Right ventricle myocardium inferior (tissue), 1 donor: ENCODE measurements at places on chromosomes 1 and 21. TPM values are rescaled to one million over a fixed set of nuclear protein-coding genes. Genes with fewer than 3 reads are reported as not detected.
A peak's percentile ranks its signal among the peaks of the same experiment; 100 is the strongest.

Gene RHOU
- total RNA-seq = 5.4 TPM

Gene CYP4A11
- not detected for total RNA-seq

Gene BARHL2
- total RNA-seq = not detected

Gene RHBDL2
- total RNA-seq = 0.14 TPM

Gene FCRL2
- not detected for total RNA-seq

Gene GOLT1A
- total RNA-seq = not detected

DNA sequence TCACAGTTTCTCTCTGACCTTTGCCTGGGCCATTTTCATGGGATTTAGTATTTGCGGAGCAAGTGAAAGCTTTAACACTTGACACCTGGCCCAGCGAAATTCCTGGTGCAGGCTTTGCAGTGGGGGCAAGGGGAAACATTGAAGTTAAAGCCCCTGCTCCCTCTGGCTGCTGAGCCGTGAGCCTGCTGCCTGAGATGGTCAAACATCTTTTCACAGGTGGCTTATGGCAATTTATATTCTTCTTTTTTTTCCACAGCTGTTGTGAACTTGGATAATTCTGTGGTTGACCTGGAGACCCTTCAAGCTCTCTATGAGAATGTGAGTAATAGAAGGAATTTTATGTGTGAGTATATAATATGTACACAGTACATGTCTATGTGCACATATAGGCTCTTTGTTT lies 202.9 kb downstream of the FMN2 start:
- no peak for DNase-seq

DNA sequence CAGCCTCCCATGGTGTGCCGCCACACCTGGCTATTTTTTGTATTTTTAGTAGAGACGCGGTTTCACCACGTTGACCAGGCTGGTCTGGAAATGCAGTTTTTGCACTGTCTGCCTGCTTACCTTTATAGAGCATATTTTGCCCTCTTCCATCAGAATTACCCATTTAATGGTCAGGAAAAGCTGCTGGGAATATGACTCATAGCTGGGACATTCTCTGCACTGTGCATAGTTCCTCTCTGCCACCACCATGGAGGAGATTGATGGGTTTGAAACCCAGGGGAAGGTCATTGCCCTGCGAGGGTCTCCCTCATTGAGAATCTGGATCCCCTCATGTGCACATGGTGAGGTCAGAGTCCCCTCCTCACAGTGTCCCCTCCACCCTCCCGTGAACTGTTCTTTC lies 32.1 kb downstream of the MX1 start:
- DNase-seq = no peak

DNA sequence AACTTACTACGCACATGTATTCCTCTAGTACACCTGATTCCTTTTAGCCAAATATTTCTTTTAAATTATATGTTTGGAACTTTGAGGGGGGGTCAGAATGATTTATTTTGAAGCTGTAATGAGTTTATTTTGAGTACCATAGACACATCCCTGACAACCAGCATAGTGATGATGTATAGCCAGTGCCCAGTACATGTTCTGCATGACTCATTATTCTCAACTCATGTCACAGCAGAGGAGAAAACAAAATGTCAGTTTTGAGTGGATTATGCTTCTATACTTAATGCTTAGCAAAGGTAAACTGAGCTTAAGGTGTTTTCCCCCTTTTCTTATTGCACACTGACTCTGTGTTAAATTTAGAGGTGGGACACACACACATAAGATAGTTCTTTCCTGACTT lies 22.4 kb upstream of the LEPR start:
- no peak for DNase-seq

DNA sequence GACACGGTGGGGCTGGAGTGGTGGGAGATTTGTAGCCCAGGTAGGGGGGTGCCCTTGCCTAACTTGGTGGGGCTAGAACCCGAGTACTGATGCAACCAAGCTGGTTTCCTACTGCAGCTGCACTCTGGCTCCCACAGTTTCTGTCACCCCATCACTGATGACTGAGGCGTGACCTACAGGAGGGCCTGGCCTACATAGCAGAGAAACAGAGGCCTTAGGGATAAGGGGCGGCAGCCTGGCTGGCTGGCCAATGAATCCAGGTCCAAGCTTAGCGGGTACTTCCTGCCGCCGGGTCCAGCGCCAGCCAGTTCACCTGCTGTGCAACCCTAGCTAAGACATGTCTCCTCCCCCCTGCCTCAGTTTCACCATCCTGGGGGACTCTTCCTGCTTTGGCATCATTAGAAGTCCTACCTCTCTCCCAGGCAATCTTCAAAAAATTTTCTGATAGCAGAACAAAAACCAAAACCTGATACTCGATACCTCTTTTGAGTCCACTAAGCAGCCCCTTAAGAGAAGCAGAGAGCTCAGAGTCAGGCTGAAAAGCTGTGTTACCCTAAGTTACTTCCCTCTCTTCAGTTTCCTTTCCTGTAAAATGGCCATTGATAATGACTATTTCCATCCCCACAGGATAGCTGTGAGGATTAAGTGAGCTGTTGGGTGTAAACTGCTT lies 27.3 kb upstream of the RNF19B start:
- no peak for DNase-seq

GRCh38 chr1:159184201-159184600 lies 12.8 kb downstream of the CADM3 start:
- no peak for DNase-seq

- no peak for DNase-seq
Measured at GRCh38 chr21:30718239-30718909, at the start of gene KRTAP21-3. KRTAP21-3 (minus strand) TSS chr21:30718777; CDS start chr21:30718759, 18 bp downstream.

- DNase-seq = no peak
Measured at GRCh38 chr1:10759413-10760200, 36.8 kb downstream of the CASZ1 start.

- no peak for DNase-seq
Measured at GRCh38 chr1:38037221-38037939, 9.2 kb downstream of the POU3F1 start.

DNA sequence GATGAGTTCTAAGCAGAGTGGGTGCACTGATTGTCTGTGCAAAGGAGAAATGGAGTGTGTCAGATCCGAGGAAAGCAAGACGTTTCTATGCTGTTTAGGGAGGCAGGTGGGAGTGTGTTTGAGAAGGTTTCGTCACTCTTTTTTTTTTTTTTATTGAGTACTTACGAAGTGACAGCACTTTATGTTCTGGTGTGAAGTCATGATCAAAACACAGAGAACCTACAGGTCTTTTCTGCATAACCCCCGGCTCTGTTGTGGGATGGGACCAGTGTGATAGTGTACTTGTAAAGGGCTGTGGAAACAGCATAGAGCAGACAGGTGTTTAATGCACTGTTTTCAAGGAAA lies 26.7 kb downstream of the MIA3 start:
- DNase-seq = no peak

DNA sequence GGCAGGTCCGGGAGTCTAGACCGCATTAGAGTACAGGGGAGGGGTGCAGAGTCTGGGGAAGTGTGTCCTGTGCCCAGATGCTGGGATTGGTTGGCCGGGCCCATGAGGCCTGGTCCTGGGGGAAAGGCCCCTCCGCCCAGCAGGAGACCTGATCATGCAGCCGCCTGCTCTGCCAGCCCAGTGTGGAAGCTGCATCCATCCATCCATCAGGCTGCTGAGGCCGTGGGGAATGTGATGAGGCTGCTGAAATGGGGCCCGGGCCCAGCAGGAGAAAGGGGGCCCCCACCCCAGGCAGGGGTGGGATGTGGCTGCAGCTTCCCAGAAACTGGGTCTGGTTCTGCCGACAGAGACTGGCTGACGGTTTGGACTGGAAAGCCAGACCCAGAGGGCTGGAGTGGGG lies 37.2 kb downstream of the EPHA2 start:
- DNase-seq = no peak

GRCh38 chr1:26723013-26723991 lies 27.5 kb downstream of the ARID1A start:
- DNase-seq = peak; percentile 86

DNA sequence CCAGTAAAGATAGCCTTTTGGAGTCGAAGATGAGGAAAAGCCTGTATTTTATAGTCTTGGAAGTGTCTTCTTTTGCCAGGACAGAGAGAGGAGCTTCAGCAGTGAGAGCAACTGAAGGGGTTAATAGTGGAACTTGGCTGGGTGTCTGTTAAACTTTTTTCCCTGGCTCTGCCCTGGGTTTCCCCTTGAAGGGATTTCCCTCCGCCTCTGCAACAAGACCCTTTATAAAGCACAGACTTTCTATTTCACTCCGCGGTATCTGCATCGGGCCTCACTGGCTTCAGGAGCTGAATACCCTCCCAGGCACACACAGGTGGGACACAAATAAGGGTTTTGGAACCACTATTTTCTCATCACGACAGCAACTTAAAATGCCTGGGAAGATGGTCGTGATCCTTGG lies at the start of gene VCAM1:
TSS of gene VCAM1 (plus strand) at position 253 of the 400 bp plus-strand sequence. CDS start at position 372, 119 bp downstream.
- DNase-seq = no peak

GRCh38 chr21:25809013-25809412 lies 74.2 kb downstream of the GABPA start:
- no peak for DNase-seq

DNA sequence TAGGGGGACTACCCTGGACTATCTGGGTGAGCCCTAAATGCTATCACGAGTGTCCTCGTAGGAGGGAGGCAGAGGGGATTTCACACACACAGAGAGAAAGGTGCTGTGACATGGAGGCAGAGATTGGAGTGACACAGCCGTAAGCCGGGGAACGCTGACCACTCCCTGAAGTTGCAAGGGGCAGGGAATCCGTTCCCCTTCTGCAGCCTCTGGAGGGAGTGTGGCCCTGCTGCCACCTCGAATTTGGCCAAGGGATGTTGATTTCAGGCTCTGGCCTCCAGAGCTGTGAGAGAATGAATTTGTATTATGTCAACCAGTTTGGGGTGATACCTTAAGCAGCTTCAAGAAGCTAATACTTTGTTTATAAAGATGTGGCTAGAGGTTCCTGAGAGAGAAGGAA lies 137.7 kb downstream of the ACTL8 start:
- no peak for DNase-seq

GRCh38 chr1:37764414-37764825 lies 500 bp downstream of the EPHA10 start:
- no peak for DNase-seq

DNA sequence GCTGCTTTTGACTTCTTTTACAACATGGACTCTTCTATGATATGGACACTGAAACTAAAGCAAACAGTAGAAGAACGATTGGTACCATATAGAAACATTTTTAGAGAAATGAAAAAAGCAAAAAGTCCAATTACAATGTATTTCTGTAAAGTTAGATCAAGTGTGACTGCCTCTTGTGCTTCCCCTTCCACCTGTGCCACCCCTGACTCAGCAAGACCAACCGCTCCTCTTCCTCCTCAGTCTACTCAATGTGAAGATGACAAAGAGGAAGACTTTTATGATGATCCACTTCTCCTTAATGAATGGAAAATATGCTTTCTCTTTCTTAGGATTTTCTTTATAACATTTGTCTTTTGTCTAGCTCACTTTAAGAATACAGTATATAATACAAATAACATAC lies 66.9 kb downstream of the PHTF1 start:
- no peak for DNase-seq
